ENCODE measurements at places on chromosomes 1 and 21. TPM values are rescaled to one million over a fixed set of nuclear protein-coding genes. Genes with fewer than 3 reads are reported as not detected.

GRCh38 chr1:50129201-50129600 is 20.5 kb downstream of the ELAVL4 start:
- DNase-seq: no peak
- no peaks in the 10 kb centered on the region for H3K4me1 ChIP-seq
- peaks cover 3% of the 10 kb centered on the region for H3K27me3 ChIP-seq

- H3K36me3 ChIP-seq: no peaks in the 10 kb centered on the region
- no peak for DNase-seq
- no peak overlapping the region for H3K4me3 ChIP-seq
- no peaks in the 10 kb centered on the region for H3K4me1 ChIP-seq
- no peak overlapping the region for H3K27ac ChIP-seq
These were observed 332.9 kb downstream of the PCP4 start for GRCh38 chr21:40200126-40200525.

DNA sequence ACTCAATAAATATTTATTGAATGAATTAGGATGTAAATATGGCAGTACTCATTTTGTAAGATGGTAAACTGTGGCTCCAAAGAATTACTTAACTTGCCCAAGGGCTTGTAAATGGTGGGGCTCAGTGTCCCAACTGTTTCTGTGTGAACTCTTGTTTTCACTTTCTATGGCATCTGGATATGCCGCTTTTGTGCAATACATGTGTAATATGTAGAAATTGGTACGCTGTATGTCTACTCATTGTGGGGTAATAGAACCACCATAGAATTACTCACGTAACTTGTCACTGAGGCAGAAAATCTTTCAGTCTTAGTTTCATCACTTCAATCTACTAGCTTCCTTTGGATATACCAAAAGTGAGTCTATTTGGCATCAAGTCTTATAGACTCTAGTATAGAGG is 977 bp downstream of the PRPF3 start:
- no peak for DNase-seq
- no peaks in the 10 kb centered on the region for H3K27me3 ChIP-seq
- peak overlapping the region; percentile 78 for H3K27ac ChIP-seq
- H3K4me1 ChIP-seq: no peaks in the 10 kb centered on the region

The CXADR gene
- 93.0 TPM for total RNA-seq

DNA sequence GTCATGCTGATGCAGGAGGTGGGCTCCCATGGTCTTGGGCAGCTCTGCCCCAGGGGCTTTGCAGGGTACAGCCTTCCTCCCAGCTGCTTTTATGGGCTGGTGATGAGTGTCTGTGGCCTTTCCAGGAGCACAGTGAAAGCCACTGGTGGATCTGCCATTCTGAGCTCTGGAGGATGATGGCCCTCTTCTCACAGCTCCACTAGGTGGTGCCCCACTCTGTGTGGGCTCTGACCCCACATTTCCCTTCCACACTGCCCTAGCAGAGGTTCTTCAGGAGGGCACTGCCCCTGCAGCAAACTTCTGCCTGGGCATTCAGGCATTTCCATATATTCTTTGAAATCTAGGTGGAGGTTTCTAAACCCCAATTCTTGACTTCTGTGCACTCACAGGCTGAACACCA is 1188.6 kb downstream of the MRPL39 start:
- H3K4me1 ChIP-seq: no peaks in the 10 kb centered on the region
- H3K27ac ChIP-seq: no peak overlapping the region

- H3K36me3 ChIP-seq: no peaks in the 10 kb centered on the region
- no peak overlapping the region for H3K4me3 ChIP-seq
- no peaks in the 10 kb centered on the region for H3K27me3 ChIP-seq
- DNase-seq: no peak
- no peak overlapping the region for H3K27ac ChIP-seq
These were observed 13.8 kb upstream of the RGS21 start for GRCh38 chr1:192303029-192303428.

DNA sequence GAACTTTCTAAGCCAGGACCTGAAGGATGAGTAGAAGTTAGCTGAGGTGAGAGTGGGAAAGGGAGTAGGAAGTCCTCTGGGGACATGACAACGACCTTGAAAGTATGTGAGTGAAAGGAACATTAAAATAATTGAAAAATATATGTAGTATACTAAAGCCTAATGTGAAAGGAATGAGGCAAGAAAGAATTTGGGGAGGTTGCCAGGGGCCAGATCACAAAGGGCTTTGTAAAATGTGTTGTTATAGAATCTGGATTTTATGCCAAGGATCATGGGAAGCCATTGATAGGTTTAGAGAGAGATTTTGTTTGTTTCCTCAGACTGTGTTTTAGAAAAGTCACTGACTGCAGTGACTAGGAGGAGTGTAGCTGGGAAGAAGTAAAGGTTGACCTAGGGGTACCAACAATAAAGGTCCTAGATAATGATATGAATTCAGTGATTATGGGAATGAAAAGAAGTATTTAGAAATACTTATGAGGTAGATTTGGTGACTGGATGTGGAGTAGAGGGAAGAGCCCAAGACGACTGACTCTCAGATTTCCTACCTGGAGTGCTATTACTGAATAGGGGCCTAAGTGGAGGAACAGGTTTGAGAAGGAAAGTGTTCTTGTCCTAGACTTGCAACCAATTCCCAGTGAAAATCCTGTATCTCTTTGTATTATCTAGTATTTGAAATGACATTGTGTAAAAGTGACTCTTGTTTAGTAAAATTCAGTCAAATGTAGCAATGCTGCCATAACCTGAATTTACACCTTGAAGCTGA is 179.8 kb downstream of the PHTF1 start:
- no peaks in the 10 kb centered on the region for H3K4me1 ChIP-seq
- H3K36me3 ChIP-seq: no peaks in the 10 kb centered on the region
- no peaks in the 10 kb centered on the region for H3K27me3 ChIP-seq
- H3K27ac ChIP-seq: no peak overlapping the region
- DNase-seq: no peak

- no peak overlapping the region for H3K4me3 ChIP-seq
- no peak overlapping the region for H3K27ac ChIP-seq
- no peaks in the 10 kb centered on the region for H3K4me1 ChIP-seq
- DNase-seq: peak; percentile 78
- H3K36me3 ChIP-seq: no peaks in the 10 kb centered on the region
These were observed 9.2 kb downstream of the FCMR start for GRCh38 chr1:206912445-206913095.

The AKT3 gene
- total RNA-seq: 62.7 TPM

The ARHGEF16 gene
- total RNA-seq: 25.2 TPM

GRCh38 chr1:56414728-56415224 is 164.6 kb downstream of the PLPP3 start:
- H3K4me3 ChIP-seq: no peak overlapping the region
- no peak overlapping the region for H3K27ac ChIP-seq
- H3K4me1 ChIP-seq: peaks cover 2% of the 10 kb centered on the region
- peak; percentile 67 for DNase-seq
- H3K36me3 ChIP-seq: no peaks in the 10 kb centered on the region

The ZNF695 gene
- 0.09 TPM for total RNA-seq

The NTRK1 gene
- 31.4 TPM for total RNA-seq

GRCh38 chr1:12165342-12165741 is 1.4 kb upstream of the TNFRSF1B start:
- H3K4me1 ChIP-seq: no peaks in the 10 kb centered on the region
- no peak for DNase-seq
- no peaks in the 10 kb centered on the region for H3K36me3 ChIP-seq
- no peak overlapping the region for H3K27ac ChIP-seq
- H3K4me3 ChIP-seq: no peak overlapping the region

The KIF26B gene
- total RNA-seq: 3.8 TPM

- H3K27ac ChIP-seq: peak overlapping the region; percentile 90
- no peak overlapping the region for H3K4me3 ChIP-seq
- DNase-seq: no peak
- no peaks in the 10 kb centered on the region for H3K27me3 ChIP-seq
These were observed 85.9 kb downstream of the TCP10L start for GRCh38 chr21:32499249-32500055.

The PYHIN1 gene
- total RNA-seq: 0.18 TPM

GRCh38 chr1:241531195-241532161 is 700 bp upstream of the KMO start:
- no peaks in the 10 kb centered on the region for H3K36me3 ChIP-seq
- H3K27me3 ChIP-seq: no peaks in the 10 kb centered on the region
- H3K27ac ChIP-seq: no peak overlapping the region
- no peak for DNase-seq
- no peaks in the 10 kb centered on the region for H3K4me1 ChIP-seq

The GUCA2A gene
- total RNA-seq: not detected

The C1orf87 gene
- not detected for total RNA-seq

DNA sequence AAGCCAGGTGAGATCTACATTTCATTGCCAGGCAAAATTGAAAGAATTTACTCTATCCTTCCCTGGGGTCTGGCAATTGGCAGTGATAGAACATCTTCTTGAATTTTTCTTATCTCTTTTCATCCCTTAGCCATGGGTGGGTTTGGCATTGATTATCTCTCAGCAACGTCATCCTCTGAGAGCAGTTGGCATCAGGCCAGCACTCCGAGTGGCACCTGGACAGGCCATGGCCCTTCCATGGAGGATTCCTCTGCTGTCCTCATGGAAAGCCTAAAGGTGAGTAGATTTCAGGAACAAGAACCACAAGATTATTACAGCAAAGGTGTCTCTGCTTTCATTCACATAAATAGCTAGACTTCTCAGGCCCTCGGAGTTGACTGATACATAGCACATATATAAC is 39.3 kb downstream of the NCF2 start:
- H3K27ac ChIP-seq: no peak overlapping the region
- DNase-seq: no peak
- no peak overlapping the region for H3K4me3 ChIP-seq

DNA sequence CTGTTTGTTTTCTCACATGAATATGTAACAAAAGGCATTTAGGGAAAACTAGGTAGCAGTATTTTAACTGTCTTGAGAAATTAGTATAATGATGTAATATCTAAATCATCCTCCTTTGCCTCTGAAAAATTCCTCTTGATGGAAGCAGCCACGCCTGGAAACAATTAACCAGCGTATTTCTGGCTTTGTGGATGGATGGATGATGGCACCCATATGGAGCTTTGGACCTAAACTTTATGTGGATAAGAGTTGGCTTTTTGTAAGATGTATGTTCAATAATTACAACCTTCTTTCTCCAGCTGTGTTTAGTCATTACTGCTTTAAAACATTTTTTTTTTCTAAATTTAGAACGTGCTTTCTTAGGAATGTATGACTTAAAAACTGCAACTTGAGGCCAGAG is 12.7 kb downstream of the CDCA8 start:
- no peaks in the 10 kb centered on the region for H3K27me3 ChIP-seq
- no peaks in the 10 kb centered on the region for H3K36me3 ChIP-seq
- H3K4me3 ChIP-seq: no peak overlapping the region
- DNase-seq: no peak

DNA sequence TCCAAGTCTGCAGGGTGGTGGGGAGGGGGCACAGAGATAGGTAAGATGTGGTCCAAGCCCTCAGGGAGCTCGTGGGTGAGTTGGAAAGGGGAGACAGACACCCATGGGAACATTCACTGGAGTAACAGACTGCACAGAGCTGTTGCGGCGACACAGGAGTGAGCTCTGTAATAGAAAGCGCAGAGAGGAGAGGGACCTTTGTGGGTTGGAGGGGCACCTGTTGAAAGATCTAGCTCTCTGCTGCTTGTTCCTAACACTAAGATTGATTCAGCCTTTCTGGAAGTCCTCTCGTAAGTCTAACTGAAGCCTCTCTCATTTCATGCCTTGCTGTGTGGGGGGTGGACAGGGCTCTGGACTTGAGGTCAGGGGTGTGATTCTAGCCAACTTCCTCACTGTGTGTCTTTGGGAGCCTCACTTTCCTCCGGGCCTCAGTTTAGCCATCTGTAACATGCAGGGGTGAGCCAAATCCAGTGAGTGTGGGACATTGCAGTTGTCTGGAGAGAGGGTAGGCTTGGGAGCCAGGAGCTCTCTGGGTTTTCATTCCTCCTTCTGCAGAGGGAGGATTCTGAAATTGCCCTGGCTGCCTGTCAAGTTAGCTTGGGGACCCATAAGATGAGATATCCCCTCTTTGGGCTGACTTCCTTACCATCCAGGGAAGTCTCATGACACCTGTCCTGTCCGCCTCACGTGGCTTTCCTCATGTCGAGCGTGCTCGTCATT is 2.0 kb upstream of the ACOT11 start:
- no peaks in the 10 kb centered on the region for H3K27me3 ChIP-seq
- DNase-seq: no peak
- H3K36me3 ChIP-seq: no peaks in the 10 kb centered on the region
- H3K4me3 ChIP-seq: no peak overlapping the region
- no peak overlapping the region for H3K27ac ChIP-seq
- no peaks in the 10 kb centered on the region for H3K4me1 ChIP-seq
